ENCODE measurements at places on chromosomes 2 and 18. TPM values are rescaled to one million over a fixed set of nuclear protein-coding genes. Genes with fewer than 3 reads are reported as not detected.
A peak's percentile ranks its signal among the peaks of the same experiment; 100 is the strongest.

GRCh38 chr18:57150828-57151227, 3.9 kb downstream of the BOD1L2 start:
- peak; percentile 67 for DNase-seq

DNA sequence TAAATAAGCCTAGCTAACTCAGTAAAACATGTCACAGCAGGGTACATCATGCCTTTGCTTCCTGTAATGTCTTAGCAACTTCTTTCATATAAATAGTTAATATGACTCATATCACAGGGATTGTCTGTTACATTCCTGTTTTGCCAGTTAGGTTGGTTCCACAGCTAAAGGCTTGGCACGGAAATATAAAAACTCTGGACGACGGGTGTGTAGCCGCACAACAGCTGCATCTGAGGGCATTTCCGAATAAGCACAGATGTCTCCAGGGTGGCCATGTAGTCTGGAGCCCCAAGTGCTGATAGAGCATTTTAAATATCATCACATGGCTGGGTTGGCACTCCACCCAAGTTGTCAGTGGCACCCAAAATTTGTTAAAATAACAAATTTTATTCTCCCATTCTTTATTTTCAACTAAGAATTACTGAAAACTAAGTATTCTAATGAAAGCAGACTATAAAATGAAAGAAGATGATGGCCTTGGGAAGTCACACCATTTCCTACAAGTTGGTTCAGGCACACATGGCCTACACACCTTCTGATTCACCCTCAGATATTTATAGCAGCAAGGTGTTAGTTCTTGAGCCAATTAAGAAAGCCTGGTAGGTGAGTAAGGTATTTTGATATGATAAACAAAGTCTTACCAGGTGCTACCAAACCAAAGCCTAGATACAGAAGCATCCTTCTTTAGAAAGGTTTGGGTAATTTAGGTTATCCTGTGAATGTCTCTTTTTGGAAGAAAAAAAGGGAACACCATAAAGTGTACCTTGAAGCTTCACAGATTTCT, 61.8 kb upstream of the STK17B start:
- DNase-seq: no peak

DNA sequence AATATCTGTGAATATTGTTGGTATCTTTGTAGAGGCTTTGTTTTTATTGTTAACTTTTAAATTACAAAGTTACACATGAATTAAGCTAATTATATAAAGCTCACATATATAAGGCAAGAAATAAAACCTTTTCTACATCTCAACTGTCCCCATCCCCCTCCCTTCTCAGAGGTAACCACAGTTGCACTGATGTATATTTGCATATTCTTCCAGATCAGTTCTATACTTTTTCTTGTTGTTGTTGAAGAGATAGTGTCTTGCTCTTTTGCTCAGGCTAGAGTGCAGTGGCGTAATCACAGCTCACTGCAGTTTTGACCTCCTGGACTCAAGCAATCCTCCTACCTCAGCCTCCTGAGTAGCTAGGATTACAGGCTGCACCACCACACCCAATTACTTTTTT, 36.0 kb upstream of the CDC42EP3 start:
- DNase-seq: no peak

GRCh38 chr18:53458944-53459580, 765.4 kb downstream of the MBD2 start:
- peak; percentile 46 for DNase-seq

DNA sequence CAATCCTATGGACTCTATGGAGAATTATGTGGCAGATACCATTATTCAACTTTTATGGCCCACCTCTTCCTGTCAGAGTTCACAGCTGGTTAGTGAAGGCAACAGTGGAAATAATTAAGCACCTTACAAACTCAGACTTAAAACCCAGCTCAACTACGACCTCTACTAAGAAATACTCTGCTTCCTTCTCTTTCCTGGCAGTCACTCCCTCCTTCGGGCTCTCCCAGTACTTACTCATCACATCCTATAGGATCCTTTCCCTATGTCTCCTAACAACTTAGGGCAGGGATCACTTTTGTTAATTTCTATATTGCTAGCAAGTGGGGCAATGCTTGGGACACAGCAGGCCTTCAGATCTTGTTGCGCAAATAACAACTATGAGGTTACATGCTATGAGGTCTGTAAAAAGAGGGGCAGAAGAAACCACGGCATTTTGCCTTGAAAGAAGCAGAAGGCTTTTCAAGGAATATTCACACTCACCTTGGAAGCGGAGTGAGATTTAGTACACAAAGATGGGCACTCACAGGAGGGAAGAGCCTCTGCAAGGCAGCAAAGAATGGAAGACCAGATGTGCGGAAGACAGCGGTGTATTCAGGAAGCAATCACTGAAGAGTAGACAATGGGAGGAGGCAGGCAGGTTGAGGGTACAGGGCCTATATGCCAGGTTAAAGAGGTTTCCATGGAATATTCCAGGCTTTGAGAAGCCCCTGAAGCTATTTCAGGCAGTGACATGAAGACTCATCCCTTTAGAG, 2.1 kb downstream of the STK39 start:
- no peak for DNase-seq

Gene NPPC
- total RNA-seq: 1.1 TPM

DNA sequence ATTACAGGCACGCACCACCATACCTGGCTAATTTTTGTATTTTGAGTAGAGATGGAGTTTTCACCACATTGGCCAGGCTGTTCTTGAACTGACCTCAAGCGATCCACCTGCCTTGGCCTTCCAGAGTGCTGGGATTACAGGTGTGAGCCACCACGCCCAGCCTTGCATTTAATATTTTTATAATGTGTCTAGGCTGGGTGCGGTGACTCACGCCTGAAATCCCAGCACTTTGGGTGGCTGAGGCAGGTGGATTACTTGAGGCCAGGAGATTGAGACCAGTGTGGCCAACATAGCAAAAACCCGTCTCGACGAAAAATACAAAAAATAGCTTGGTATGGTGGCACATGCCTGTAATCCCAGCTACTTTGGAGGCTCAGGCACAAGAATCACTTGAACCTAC, 3.2 kb downstream of the RPL37A start:
- DNase-seq: no peak

- DNase-seq: no peak
Observed at GRCh38 chr2:3398857-3399256, 19.4 kb downstream of the TRAPPC12 start.

Gene UBE2E3
- total RNA-seq: 89.1 TPM

- DNase-seq: no peak
Observed at GRCh38 chr2:73343992-73344391, 41.6 kb upstream of the ALMS1 start.

Gene TM4SF20
- total RNA-seq: not detected

DNA sequence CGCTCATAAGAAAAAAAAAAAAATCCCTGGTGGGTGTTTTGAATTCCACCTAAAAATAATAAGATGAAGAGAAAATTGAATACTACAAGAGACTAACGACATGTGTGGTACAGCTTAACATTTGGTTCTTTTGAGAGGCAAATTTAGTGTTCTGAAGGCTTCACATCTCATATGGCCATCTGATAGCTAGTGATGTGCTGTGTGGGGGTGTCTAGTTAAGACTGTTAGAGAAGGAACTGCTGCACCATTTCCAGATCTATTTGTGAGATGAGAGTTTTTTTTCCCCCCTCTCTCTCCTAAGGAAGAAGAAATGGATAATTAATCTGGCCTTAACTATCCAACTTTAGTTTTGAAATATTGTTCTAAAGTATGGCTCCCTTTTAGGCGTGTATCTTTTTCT, 321.6 kb downstream of the SLC4A3 start:
- no peak for DNase-seq

- DNase-seq: no peak
Observed at GRCh38 chr2:45892757-45893156, 241.3 kb downstream of the PRKCE start.

Gene PKDCC
- total RNA-seq: 134 TPM

Data from H9 (cell line).